ENCODE measurements at places on chromosomes 4 and X. TPM values are rescaled to one million over a fixed set of nuclear protein-coding genes. Genes with fewer than 3 reads are reported as not detected.

The IL2 gene
- not detected for total RNA-seq

The PGAM4 gene
- total RNA-seq, result not detected

The GRIA2 gene
- 412 TPM for total RNA-seq

The VCX3B gene
- not detected for total RNA-seq

The CABS1 gene
- total RNA-seq, result not detected

The ZCCHC12 gene
- total RNA-seq, result 18.4 TPM

The CLCN4 gene
- 75.5 TPM for total RNA-seq

The SGCB gene
- total RNA-seq, result 57.2 TPM

The SAGE1 gene
- not detected for total RNA-seq

Measured in dorsolateral prefrontal cortex (tissue), 122 donors.